Frontal cortex (tissue), 4 donors: ENCODE measurements at places on chromosomes 16 and 17.

GRCh38 chr17:35870906-35871819, 2.5 kb upstream of the HEATR9 start:
- DNase-seq = no peak

DNA sequence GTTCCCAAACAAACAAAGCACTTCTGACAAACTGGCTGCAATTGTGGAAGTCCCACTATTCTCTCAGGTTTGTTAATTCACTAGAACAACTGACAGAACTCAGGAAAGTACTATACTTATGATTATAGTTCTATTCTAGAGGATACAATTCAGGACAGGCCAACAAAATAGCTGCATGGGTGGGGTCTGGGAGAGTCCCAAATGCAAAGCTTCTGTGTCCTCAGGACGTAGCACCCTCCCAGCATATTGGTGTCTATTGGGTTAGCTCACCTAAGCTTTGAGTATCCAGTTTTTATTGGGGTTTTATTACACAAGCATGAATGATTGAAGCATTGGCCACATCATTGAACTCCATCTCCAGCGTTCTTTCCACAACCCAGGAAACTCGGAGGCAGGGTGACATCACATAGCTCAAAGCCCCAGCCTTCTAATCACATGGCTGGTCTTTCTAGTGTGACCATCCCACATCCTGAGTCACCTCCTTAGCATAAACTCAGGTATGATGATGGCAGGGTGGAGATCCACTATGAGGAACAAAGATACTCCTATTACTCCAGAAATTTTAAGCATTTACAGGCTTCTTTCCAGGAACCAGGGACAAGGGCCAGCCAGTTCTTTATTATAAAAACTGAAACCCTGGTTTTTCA, 43.9 kb upstream of the CCNF start:
- no peak for DNase-seq

- no peak for DNase-seq
Measured at GRCh38 chr17:27511168-27511883, 55.1 kb downstream of the KSR1 start.

GRCh38 chr17:34719569-34719968, 140.2 kb downstream of the TMEM132E start:
- DNase-seq = no peak

DNA sequence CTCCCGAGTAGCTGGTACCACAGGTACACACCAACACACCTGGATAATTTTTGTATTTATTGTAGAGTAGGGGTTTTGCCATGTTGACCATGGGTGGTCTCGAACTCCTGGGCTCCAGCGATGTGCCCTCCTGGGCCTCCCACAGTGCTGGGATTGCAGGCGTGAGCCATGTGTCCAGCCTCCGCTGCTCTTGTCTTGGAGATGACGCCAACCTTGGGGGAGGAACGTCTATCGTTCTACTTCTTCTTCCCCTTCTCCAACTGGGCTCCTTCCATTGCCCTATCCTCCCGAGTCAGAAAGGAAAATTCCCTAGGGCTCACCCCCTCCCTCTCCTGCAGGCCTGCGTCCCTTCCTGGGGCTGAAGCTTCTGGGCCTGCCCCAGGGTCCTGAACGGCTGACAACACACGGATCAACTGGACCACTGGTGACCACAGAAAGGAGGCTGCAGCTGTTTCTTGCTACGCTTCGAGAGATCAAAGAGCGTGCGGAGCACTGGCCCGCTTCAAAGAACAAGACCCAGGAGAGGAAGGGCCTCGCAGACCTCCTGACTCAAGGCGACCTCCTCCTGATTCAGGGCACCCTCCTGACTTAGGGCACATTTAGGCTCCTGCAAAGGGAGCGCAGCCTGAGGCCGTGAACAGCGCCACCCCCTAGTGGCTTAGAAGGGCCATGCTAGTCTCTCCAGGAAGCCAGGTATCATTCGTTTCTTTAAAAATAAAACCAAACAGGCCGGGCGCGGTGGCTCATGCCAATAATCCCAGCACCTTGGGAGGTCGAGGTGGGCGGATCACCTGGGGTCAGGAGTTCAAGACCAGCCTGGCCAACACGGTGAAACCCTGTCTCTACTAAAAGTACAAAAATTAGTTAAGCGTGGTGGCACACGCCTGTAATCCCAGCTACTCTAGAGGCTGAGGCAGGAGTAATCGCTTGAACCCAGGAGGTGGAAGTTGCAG, 48.5 kb upstream of the HELZ start:
- peak; percentile 54 for DNase-seq

DNA sequence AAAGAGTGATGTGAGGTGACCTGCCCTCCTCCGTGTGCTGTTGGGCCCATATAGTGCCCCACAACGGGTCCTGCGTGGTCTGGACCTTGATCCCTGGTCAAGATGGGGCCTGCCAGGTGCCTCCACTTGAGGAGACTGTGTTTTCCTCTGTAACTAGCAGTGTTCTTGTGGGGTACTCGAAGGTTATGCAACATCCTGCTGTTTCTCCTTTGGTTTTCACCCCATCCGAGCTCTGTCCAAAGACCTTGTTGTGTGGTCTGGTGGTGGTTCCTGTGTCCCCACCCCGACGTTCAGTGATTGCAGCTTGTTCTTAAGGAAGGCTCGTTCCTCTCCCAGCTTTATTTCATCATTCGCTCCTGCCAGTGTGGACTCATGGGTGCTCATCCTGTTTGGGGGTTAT, 38.7 kb upstream of the ZNF750 start:
- no peak for DNase-seq

DNA sequence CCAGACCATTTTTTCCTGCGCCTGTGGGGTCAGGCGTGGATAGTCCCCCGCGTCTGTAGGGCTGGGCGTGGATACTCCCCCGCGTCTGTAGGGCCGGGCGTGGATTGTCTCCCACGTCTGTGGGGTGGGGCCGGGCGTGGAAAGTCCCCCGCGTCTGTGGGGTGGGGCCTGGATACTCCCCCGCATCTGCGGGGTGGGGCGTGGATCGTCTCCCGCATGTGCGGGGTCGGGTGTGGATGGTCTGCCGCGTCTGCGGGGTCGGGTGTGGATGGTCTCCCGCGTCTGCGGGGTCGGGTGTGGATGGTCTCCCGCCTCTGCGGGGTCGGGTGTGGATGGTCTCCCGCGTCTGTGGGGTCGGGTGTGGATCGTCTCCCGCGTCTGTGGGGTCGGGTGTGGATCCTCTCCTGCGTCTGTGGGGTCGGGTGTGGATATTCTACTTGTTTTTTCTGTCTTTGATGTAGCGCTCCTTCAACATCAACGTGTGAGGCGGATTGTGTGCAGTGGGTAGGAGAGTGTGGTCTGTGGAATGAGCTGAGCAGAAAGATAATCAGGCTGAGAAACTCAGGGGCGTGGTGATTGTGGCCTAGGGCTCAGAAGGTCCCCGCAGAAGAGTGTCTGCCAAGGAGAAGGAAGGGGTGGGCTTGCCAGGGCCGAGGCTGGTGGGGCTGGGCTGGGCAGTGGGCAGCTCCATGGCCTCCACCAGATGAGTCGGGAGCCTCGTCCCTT, 3.2 kb downstream of the GNPTG start:
- no peak for DNase-seq

- no peak for DNase-seq
Measured at GRCh38 chr16:50681021-50681885, at the start of gene SNX20. SNX20 (minus strand) TSS chr16:50681312; CDS start chr16:50677526, 3,786 bp downstream.

GRCh38 chr17:2084766-2085647, 30.1 kb downstream of the HIC1 start:
- DNase-seq = no peak

DNA sequence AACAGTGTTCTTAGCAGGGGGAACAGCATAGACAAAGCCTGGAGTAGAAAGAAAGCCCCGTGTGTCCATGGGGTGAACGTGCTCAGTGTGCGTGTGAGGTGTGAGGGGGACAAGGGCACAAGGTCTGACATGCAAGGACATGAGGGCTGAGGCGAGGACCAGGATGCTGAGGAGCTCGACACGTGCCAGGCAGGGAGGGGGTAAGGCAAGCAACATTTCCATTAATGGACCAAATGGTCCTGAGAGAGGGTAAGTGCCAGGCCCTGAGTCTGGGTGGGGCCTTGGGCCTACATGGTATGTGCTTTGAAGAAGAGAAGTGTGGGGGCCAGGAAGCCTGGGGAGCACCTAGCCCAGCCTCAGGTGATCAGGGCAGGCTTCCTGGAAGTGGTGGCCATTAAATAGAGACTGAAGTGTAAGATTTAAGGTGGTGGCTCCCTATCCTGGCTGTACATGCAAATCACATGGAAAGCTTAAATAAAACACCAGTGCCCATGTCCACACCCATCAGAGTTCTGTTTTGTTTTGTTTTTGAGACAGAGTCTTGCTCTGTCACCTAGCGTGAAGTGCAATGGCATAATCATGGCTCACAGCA, 29.3 kb downstream of the ADCY7 start:
- DNase-seq = no peak

DNA sequence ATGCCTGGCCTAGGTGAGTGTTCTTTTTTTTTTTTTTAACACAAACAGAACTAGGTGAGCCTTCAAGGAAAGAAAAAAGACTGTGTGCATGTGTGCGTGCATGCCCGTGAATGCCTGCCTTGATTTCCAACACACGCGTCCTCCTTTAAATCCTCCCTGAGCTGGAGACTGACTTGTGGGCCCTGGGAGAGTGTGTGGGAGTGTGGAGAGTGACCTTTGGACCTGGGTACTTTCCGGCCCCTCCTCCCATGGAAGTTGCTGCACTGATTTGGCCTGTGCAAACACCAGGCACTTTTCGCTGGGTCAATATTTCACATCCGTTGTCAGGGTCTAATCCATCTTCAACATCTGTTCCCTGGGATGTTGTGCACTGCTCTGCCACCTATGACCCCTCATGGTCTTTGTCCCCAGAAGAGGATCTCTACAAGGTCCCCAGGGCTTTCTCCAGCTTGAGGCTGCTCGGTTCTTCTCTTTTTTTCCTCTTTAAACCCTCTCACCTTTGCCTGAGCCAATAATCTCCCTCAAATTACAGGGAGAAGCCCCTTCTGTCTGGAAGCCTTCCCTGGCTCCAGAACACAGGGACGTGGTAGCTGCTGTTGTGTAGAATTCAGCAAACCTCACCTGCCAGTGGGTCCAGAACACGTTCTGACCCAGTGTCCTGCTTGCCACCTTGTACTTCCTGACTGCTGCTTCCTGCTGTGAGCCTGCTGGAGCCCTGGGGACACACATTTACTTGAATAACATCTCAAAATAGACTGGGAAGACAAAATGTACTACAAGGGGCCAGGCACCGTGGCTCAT, 20.8 kb upstream of the ATP5MC1 start:
- no peak for DNase-seq

GRCh38 chr17:1003972-1004768, 7.2 kb downstream of the TIMM22 start:
- no peak for DNase-seq

GRCh38 chr16:64951193-64951592, 170.7 kb downstream of the CDH11 start:
- no peak for DNase-seq
